ENCODE measurements at places on chromosomes 11 and 22. TPM values are rescaled to one million over a fixed set of nuclear protein-coding genes. Genes with fewer than 3 reads are reported as not detected.

The ASCL3 gene
- not detected for total RNA-seq

The LRRC4C gene
- not detected for total RNA-seq

The INPP5J gene
- 1.3 TPM for total RNA-seq

The CAPRIN1 gene
- total RNA-seq, result 218 TPM

The ZNF214 gene
- total RNA-seq, result 2.1 TPM

The ZNF215 gene
- 7.5 TPM for total RNA-seq

The SAA2 gene
- not detected for total RNA-seq

The CHRM1 gene
- not detected for total RNA-seq

GRCh38 chr11:2409611-2410468 is 9.3 kb downstream of the TSSC4 start:
- no peak for DNase-seq

GRCh38 chr11:104365676-104366075 is 201.7 kb upstream of the PDGFD start:
- DNase-seq, result peak; percentile 7

GRCh38 chr11:123188508-123189165 is 6.4 kb downstream of the CLMP start:
- no peak for DNase-seq

- no peak for DNase-seq
These were observed 19.0 kb downstream of the CD5 start for GRCh38 chr11:61121192-61121831.

DNA sequence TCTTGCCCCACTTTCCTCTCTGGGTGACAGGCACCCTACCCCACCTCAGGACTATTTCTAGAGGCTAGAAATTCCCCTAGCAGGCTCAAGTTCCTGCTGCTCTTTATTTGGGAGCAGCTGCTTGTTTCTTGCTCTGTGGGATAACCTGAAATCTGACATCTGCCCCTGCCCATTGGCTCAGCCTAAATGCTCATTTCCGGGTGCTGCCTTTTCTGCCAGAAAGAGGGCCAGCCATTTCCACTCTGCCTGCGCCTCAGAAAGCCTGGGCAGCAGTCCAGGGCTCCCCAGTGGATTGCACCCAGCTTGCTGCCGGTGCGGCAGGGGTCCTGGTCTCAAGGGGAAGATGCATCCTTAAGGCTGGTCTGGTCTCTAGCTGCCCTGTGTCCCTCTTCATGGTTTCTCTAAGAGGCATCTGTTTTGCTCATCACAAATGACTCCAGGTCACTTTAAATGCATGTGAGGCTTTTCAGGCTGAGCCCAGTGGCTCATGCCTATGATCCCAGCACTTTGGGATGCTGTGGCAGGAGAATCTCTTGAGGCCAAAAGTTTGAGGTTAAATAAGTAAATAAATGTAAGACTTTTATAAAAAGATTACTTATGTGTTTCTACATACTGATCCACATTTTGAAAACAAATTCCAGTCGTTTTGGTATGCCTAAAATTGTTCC is 10.3 kb upstream of the PNPLA5 start:
- DNase-seq, result peak; percentile 51

- no peak for DNase-seq
These were observed 670.0 kb upstream of the KIRREL3 start for GRCh38 chr11:127670374-127671119.

GRCh38 chr11:95850137-95850536 is 59.8 kb downstream of the CEP57 start:
- no peak for DNase-seq

DNA sequence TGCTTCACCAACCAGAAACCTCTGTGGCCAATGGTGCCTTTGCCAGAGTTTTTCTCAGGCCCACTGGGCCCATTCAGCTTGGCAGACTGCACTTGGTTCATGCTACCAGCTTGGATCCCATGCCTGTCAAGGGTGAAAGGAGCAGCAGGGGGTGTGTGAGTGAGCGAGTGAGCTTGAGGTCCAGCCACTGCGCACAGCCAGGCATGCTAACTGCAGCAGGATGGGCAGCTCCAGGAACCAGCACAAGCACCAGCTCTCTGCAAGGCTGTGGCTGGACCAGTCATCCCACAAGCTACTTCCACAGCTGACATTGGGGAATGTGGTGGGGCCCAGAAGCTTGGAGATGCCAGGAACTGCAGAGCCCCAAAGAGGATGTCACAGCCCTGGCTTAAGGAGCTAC is 40.8 kb downstream of the DDIAS start:
- no peak for DNase-seq

DNA sequence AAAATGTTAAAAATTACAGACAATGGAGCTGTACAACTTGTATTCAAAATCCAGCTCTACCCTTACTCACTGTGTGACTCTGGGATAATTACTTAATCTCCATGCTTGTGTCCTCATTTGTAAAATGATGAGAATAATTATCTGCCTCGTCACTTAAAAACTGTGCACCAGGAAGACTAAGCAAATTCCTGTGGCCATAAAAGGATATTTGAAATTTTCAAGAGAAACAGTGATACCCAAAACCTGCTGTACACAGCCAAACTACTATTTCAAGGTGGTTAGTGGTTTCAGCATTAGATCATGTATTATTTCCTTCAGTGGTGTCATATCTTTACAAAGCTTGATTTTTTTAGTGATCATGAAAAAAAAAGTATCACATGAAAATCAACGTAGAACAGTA is 136.9 kb downstream of the METTL15 start:
- no peak for DNase-seq

GRCh38 chr11:20022363-20023081 is 137.8 kb downstream of the DBX1 start:
- peak; percentile 83 for DNase-seq

DNA sequence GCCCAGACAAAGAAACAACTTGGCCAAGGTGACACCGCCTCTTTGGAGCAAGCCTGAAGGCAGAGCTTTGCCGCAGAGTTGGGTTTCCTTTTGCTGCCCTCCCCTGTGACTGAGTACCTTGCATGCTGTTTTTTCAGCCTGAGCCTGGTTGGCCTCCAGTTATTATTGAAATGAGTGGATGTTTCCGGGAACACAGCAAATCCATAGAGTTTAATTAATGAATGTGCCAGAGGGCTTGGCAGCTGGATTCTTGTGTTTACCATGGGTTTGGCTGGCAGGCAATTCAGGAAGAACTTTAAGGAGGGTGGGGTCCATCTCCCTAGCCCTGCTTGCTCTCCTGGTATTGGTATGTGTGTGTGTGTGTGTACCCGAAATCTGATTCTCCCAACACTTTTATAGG is 65.6 kb upstream of the CRYBB3 start:
- DNase-seq, result no peak

- DNase-seq, result no peak
These were observed 37.5 kb downstream of the TPST2 start for GRCh38 chr22:26552466-26552865.

DNA sequence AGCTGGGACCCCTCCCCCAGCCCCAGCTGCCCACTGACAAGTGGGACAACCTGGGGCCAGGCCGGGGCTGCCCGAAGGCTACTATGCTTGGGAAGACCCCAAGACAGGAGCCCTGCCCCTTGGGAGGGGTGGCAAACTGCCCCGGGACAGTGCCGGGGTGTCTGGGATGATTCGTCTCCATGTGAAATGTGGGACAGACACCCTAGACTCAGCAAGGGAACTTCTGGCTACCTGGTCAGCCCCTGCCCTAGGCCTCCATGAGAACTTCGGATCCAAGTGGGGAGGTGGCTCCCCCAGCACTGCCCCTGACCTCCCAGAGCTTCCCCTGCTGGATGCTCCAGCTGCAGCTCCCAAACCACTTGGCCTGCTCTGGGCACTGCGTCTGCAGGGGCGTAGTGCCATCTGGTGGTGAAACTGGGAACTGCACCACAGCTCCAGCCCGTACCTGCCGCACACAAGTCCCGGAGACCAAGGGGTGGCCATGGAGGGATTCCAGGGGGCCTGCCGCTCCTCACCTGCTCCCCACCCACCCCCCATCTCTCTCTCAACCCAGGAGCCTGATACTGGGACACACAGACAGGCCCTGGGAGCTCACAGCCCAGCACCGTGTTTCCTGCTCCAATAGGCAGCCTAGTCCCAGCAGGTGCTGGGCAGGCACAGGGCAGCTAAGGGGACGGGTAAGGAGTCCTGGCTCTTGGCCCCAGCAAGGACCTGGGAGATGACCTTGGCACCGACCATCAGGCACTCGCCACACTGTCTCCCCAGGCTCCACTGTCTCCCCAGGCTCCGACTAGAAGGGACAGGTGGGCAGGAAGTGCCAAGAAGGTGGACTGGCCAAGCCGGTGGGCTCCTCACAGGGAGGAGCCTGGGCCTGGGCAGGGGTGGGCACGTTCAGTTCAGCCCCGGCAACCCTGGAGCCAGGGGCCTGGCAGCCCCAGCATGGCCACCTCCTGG is 194.1 kb downstream of the IGLL1 start:
- DNase-seq, result peak; percentile 10

DNA sequence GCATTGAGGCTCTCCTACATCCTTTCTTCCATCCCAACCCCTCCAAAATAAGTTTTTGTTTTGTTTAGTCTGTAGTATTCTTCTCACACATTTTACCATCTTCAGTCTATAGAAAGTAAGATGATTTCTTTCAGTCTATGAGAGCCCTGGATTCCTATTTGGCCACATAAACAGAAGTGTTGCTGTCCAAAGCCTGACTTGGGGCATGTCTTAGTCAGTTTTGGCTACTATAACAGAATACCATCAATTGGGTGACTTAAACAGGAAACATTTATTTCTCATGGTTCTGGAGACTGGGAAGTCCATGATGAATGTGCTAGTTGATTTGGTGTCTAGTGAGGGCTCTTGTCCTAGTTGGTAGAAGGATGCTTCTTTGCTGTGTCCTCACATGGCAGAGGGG is 146.8 kb upstream of the DDI1 start:
- DNase-seq, result no peak

DNA sequence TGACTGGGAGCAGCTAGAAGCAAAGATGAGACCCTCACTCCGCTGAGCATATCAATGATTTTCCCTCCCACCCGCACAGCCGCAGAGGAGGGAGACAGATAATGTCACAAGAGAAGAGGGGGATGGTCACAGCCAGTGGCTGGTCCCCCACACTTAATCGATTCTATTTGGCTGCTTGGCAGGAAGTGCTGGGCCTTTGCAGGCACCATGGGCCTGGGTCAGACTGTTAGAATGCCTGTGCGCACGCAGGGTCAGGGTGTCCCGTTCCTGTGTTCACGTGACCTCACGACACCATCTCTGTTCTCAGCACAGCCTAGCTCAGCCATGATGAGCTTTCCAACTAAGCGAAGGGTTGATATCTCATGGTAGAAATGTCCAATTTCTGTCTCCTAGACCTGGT is 107.0 kb downstream of the MYO18B start:
- DNase-seq, result no peak

DNA sequence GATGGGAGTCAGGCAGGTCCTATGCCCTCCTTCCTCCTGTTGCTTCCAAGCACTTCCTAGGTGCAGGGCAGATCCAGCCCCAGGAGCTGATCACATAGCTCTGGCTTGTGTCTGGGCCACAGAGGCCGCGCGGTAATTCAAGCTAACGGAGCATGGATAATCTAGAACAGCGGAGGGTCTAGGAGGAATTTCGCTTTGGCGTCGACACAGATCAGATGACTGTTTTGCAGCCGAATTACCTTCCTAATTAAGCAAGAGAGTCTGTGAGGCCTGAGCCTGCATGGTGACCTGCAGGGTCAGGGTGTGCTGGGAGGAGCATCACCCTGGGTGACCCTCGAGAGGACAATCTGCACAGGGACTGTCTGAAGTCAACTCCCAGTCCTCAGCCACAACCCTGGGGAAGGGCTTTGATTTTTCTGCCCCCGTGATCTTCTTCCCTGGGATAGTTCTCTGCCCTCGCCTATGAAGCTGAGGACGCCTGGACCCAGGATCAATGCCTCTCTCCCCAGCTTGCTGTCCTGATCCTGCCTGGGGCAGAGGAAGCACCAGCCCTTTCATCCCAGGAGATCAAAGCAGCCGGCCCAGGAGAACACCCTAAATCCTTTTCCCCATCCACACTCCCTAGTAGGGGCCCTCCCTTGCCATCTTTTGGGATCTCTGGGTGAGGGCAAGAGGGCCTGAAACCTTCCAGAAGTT is 11.0 kb downstream of the NECTIN1 start:
- DNase-seq, result no peak

DNA sequence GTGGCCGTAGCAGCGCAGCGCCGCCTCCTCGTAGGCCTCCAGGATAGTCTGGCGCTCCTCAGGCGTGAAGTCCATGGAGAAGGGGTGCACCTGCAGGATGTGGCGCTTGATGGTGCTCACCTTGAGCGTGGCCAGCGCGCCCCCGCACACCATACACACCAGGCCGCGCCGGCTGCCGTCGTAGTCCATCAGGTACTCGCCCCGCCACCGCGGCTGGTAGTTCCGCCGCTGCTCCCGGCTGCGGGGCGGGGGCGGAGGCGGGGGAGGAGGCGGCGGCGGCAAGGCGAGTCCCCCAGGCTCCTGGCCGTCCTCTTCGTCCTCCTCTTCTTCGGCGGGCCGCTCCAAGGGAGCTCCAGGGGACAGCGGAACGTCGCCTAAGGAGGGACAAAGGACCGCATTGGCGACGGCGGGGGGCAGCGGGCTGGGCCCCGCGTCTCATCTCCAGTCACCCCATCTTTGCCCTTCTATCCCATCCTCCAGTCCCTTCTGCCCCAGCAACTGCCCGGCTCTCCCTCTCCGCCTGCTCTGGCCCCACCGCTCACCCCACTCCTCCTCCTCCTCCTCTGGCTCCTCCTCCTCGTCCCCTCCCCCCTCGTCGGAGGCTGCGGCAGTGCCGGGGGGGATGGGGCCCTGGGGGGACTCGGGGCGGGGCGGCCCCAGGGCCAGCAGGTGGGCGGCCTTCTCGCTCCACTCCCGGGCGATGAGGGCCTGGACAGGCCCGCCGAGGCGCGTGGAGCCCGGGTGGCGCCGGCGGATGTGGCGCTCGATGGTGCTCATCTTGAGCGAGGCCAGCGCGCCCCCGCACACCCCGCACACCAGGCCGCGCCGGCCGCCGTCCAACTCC is 4.9 kb downstream of the ZFTA start:
- DNase-seq, result no peak

GRCh38 chr11:107999759-108000455 is 8.8 kb upstream of the CUL5 start:
- DNase-seq, result no peak

GRCh38 chr11:69650832-69651344 is 9.9 kb downstream of the CCND1 start:
- no peak for DNase-seq
